ENCODE measurements at places on chromosomes 4 and X.

DNA sequence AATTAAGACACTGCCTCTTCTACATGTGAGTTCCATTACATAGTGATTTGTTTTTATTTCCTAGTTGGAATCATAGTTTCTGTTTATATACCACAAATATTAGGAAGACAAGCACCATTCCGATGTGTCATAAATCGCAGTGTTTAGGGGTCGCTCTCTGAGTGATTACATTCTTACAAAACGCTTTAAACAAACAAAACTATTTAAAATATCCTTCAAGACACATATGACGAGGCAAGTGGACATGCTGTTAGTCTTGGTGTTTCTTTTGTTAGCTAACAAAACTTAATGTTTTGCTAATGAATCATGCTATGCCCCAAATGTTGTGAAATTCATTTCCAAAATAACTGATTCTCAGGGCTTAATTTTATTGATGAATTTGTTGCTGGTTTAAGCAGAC, 1219.3 kb upstream of the PRKX start:
- DNase-seq: no peak

DNA sequence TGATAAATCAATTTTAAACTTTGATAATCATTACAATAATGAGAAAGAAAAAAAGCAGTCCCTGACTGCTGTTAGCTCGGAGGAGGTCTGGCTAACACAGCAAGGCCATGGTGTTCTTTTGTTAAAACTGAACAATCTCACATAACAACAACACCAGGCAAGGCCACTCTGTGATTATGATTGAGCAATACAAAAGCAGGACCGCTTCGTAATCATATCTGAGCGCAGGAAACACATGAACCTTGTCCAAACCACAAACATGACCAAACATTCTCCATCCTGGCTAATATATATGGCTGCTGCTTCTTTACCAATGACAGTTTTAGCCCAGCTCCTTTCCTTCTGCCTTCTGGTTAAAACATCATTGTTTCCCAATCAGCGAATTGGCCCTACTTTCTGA, 76.8 kb upstream of the DDX53 start:
- DNase-seq: peak; percentile 47

- peak; percentile 44 for DNase-seq
Observed at GRCh38 chr4:183098019-183098722, 886 bp upstream of the WWC2 start.

GRCh38 chr4:168516841-168517240, 20.0 kb downstream of the PALLD start:
- DNase-seq: no peak

GRCh38 chrX:703866-704265, 73.3 kb downstream of the SHOX start:
- DNase-seq: no peak

DNA sequence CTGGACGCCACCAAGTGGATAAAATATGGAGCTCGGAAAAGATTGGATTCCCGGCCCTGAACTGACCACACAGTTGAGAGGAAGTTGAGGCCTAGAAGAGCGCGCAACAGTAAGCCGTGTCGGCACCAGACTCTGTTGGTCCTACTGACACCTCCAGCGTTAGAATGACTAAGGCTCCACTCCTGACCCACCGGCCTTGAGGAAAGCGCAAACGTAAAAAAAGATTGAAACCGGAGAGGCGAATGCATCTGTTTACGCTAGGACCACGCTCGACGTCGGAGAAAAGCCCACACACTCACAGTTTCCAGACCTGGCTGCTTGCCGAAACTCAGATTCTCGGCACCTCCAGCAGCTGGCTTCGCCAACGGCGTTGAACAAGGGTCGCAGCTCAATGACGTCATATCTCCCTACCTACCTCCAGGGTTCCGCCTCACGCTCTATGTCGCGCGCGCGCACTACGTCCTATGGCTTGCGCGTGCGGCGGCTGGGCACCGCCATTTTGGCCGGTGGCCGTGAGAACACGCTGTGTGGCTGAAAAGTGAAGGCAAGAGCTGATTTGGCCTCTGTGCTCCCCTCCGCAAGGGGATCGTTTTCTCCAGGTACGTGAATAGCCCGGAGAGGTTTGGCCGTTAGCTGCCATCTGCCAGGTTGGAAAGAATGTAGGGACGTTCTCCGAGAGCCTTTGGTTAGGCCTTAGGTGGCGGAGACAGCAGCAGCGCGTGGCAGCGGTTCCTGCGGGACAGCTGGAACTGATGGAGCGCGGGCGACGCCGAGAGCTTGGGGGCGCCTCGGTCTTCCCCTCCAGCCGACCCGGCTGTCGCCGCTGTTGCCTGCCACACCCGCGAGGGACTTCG, at the start of the genes ABCE1 and ANAPC10:
Gene ABCE1, plus strand, starts transcription at position 491 of the 854 bp plus-strand sequence. CDS start 6,102 bp downstream, outside the sequence.
Gene ANAPC10, minus strand, starts transcription at position 376 of the 854 bp plus-strand sequence. CDS start 2,097 bp downstream, outside the sequence.
- peak; percentile 100 for DNase-seq

GRCh38 chr4:124936427-124936826, 223.9 kb upstream of the ANKRD50 start:
- DNase-seq: no peak

GRCh38 chr4:107994894-107995293, 5.2 kb downstream of the HADH start:
- peak; percentile 89 for DNase-seq

- DNase-seq: no peak
Observed at GRCh38 chrX:10099411-10099810, 57.4 kb upstream of the CLCN4 start.

- DNase-seq: no peak
Observed at GRCh38 chrX:40100537-40101429, 3.0 kb upstream of the BCOR start.

- DNase-seq: no peak
Observed at GRCh38 chrX:134949271-134949670, 41.5 kb upstream of the SMIM10 start.

DNA sequence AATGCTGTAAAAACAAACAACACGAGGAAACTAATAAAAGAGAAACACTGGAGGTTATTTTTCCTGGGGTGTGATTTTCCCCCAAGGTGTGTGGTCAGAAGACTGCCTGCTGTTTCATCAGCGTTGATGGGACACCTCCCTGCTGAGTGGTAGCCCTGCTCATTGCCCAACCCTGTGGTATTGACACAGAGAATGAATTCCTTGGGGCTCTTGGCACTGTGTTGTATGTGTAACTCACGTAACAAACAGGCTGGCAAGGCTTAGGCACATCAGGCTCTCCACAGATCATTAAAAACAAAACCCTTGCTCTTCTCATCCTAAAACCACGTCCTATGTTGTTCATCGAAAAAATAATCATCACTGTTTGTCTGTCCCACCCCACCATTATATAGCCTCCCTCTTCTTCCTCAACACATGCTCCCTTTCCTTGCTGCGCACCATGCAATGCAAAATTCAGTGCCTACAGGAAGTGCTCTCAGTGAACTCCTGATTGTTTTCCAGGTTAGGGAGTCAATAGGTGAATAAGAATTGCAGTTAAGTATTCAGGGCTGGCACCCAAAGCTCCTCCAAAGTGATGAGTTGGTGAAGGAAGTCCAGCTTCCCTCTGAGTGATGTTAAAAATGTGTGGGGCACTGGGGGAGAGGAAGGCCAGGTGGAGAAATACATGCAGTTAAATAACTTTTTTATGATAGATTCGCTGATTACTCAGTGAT, 11.4 kb upstream of the PUDP start:
- DNase-seq: no peak

DNA sequence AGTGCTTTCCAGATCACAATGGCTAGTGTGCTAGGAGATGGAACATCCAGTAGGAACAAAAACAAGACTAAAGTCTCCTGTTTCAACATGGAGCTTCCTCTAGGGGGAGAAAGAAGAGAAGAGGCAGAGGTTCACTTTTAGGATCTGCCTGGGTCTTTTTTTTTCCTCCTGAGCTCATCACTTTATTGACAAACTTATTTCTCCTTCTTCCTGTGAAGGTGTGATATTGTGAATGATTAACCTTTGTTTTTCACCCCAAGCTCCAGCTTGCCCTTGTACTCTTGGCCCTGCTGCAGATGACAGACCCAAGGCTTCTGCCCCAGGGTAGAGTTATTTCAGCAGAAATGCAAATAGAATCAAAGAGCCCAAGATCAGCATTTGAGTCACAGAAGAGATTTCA, 13.5 kb downstream of the PAGE4 start:
- DNase-seq: no peak

GRCh38 chrX:153917869-153918268, 8.2 kb downstream of the ARHGAP4 start:
- no peak for DNase-seq

DNA sequence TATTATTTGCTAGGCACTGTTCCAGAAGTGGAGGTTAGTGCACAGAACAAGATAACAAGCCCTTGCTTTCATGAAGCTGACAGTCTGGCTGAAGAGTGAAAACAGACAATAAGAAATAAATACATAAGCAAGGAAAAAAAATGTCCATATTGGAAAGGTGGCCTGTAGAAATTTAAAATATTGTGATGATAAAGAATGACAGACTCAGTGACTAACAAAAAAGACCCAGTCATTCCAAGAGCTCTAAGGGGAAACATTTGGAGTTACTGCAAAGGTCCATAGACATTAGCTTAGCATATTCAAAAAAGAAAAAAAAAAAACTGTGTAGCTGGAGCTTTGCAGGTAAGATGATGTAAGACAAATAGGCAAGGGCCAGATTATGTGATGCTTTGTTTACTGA, 1.0 kb upstream of the ANTXR2 start:
- DNase-seq: peak; percentile 36

- DNase-seq: no peak
Observed at GRCh38 chr4:169557061-169557636, 55.2 kb downstream of the NEK1 start.

DNA sequence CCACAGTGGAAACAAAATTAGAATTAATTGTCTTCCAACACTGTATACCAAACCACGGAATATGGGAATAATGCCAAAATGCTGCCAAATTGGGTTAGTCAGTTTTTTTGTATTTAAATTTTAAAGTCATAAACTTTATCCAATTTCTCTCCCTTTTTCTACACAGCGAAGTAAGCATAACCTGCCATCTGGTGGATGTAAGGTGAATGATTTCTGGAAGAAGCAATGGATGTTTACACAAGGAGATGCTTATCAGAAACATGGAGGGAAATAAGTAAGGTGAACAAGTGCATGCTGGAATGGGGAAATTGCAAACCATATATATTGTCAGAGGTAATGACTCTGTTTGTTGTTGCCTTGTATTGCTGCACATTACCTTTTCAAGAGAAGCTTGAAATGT, 691.9 kb downstream of the TECRL start:
- peak; percentile 8 for DNase-seq

DNA sequence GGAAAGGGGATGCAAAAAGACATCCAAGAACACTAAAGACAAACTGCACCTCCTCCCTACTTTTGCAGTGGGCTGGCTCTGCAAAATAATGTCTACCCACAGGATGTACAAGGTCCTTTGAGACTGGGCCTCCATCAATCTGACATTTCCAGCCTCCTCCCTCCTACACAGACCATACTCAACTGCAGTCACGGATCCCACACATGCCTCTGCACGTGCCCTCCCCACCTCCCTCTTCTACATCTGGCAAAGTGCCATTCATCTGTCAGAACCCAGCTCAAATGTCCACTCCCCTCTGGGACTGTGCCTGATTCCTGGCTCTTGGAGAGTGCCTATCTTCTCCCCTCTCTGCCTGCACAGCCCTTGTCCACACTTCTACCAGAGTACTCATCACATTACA, 50.3 kb downstream of the CHRDL1 start:
- no peak for DNase-seq

GRCh38 chr4:23970201-23970850, 80.5 kb upstream of the PPARGC1A start:
- DNase-seq: no peak

- no peak for DNase-seq
Observed at GRCh38 chrX:18769364-18769763, 61.9 kb downstream of the PPEF1 start.

DNA sequence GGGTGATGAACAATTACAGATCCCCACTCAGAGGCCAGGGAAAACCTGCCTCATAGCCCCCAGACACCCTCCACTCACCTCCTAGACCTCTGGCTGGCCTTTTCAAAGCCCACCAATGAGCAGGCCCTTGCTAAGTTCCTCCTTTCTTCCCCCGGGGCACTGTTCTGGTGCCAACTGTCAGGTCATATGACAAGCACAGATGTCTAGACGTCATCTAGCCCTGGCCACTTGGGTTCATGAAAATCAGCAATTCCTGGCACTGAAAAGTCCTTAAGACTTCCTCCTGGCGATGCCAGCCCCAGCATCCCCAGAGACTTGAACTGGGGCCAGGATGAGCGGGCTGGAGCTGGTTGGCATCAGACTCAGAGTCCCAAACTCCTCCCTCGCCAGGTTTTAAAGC, 115.6 kb upstream of the NALF2 start:
- DNase-seq: peak; percentile 1

DNA sequence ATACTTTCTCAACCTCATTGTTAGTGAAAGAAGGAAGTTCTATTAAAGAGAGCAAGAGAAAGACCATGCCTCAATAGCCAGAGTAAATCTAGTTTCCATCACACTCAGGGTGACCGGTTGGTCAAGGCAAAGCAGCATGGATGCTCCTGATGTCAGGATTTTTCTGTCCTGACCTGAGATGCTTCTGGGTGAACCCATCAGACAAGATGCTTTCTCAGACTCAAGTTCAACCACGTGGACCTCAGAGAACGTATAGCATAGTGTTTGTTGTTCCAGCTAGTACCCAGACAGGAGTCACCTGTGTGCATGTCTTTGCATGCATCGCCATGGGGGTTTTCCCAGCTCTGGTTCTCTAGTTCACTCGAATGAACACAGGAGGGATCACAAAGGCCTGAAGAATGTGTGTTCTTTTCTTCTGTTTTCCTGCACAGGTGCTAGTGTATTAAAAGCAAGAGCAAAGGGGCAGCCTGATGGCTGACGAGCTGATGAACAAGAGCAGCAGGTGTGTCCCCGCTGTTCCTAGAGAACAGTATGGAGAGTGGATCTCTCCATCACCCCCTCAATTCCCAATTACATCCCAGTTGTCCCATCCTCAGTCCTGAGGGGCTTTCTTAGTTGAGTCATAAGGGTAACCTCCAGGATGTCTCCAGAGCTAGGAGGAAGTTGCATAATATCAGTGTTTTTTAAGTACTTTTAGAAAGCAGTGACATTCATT, 110.5 kb upstream of the ENPP6 start:
- no peak for DNase-seq

DNA sequence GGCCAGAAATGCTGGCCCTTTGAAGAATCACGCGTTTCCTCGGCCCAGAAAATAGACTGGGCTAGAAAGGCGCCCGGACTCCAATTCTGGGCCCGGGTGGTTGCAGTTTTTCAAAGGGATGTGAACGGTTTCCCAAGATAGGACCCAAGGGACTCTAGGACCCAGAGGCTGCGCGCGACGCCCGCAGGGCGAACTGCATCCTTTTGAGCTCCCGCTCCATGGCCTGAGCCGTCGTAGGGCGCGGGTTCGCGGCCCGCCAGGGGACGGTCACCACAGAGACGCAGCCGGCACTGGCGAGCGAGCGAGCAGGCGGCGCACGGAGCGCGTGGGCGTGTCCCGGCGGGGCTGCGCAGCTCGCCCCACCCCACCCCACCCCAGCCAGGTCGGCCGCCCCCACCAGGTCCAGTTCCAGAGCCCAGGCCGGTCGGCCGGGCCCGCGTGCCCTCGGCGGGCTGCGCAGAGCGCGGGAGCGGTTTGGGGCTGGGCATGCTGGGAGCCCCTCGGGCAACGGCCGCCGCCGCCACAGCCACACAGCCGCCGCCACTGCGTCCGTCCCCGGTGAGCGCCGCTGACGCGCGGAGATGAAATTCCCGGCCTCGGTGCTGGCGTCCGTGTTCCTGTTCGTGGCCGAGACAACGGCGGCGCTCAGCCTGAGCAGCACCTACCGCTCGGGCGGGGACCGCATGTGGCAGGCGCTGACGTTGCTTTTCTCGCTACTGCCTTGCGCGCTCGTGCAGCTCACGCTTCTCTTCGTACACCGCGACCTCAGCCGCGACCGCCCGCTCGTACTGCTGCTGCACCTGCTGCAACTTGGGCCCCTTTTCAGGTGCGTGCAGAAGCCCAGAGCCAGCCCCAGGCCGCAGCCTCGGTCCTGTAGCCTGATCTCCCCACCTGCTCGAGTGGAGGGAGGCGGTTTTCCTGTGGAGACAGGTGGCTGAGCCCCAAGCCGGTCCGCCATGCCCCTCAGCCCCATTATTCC, at the start of gene XK:
Gene XK, plus strand, starts transcription at position 411 of the 979 bp plus-strand sequence. Its CDS starts 171 bp downstream, at position 582.
- DNase-seq: peak; percentile 71

Measured in hematopoietic multipotent progenitor cell treated with erythropoietin and hydrocortisone succinate and interleukin-3 and kit ligand, for 6 days (in vitro differentiated cells).